Fibroblast of skin of scalp (primary cell): ENCODE measurements at places on chromosomes 1 and 21.

DNA sequence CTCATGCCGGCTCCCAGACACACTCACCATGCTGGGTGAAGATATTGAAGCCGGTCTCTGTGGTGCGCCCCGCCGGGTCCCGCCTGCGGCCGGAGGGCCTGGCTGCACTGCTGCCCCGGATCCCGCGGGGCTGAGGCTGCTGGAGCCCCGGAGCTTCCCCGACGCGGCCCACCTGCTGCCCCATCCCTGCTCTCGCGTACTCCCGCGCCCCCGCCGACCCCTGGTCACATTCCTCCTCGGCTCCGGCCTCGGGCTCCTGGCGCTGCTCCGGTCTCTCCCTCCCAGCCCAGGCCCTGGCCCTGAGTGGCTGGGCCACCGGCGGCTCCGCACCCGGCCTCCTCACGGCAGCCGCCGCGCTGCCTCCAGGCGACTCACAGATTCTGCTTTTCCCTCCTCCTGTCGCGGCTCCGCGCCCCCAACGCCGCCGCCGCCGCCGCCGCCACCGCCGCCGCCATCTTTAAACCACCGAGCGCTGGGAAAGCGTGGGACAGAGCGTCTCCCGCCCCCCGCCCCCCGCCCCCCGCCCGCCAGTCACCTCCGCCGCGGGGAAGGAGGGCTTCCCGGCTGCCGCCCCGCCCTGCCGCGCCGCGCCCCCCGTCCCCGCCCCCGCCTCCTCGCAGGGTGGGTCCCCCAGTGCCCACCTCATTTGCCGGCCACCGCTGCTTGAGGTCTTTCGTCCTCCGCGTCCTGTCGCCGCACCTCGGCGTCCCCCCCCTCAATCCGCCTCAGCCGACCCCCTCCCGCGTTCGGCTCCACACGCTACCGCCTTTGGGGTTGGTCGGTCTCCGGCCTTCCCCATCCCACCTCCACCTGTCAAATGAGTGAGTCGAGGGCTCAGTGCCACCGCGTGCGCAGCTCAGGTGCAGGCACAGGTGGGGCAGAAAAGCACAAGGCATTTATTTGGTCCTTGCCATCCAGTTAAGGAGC lies at the start of gene ABL2:
Gene ABL2 (minus strand): TSS at position 464 of the 927 bp plus-strand sequence. CDS start 280 bp downstream, at position 184.
- DNase-seq, result peak; percentile 51

- peak; percentile 37 for DNase-seq
Observed at GRCh38 chr1:60035921-60036320, 37.6 kb downstream of the C1orf87 start.

GRCh38 chr1:200226268-200226968 lies 183.4 kb downstream of the ZNF281 start:
- DNase-seq, result no peak

GRCh38 chr1:111847466-111847865 lies 91.8 kb downstream of the DDX20 start:
- DNase-seq, result no peak

- no peak for DNase-seq
Observed at GRCh38 chr1:154859786-154860155, 10.3 kb downstream of the KCNN3 start.

DNA sequence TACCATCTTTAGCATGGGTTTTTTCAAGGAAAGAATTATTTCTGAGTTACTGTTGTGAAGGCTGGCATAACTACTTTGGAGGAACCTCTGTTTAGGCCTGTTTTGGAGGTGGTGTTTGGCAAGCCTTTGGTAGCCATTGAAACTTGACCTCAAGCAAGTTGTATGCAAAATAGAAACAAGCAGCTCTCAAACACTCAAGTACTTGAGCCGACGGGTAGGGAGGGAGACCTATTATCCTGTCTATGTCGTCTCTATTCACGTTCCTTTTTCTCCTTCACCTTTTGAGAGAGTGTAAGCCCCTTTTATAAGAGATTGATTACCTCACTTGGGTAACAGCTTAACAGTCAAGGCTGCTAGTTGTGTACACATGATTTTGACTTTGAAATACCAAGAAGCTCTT lies 878.3 kb upstream of the CXADR start:
- no peak for DNase-seq

DNA sequence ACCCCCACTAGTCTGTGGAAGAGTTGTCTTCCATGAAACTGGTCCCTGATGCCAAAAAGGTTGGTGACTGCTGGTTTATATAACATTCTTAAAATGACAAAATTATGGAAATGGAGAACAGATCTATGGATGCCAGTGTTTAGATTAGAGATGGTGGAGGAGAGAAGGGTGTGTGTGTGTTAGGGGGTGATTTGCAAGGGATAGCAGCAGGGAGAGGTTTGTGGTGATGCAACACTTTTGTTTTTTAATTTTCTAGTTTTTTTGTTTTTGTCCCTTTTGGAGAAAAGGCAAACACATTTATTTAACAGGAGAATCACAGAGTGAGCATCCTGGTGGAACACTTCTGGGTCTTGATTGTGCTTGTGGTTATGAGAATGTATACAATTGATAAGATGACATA lies 143.8 kb downstream of the RPS6KC1 start:
- DNase-seq, result no peak

- peak; percentile 31 for DNase-seq
Observed at GRCh38 chr1:96557336-96557735, 164.2 kb upstream of the PTBP2 start.

GRCh38 chr1:237032029-237032428 lies 10.0 kb upstream of the RYR2 start:
- DNase-seq, result peak; percentile 16

DNA sequence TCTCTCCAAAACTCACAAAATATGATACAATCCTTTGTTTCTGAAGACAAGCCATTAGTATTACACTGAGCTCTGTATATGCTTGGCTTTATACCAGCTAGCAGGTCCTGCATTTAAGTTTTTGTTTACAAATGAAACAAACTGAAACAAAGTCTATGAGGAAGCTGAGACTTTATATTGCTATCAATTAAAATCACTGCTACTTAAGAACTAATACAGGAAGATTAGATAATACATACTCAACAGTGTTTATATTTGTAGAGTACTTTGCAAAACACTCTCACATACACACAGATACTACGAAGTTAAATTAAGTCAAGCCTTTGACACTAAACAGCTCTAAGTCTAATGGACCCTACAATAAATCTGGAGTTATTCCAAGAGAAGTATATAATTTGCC lies 247.4 kb downstream of the CRB1 start:
- no peak for DNase-seq

DNA sequence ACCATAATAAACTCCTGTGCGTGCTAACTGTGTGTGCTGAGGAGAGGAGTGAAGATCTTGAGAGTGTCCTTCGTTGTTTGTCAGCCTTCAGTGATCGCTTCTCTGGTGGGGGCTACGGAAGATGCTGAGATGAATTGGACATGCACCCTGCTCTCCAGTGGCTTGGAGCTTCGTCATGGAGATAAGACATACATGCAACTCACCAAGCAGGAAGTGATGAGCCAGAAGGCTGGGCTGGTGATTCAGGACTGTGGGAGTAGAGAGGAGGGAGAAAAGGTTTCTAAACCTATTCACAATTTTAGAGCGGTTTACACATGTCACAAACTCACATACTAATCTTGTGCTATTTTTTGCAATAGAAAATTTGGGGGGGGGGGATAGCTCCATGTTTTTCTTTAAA lies 128.9 kb upstream of the ADAR start:
- DNase-seq, result no peak

DNA sequence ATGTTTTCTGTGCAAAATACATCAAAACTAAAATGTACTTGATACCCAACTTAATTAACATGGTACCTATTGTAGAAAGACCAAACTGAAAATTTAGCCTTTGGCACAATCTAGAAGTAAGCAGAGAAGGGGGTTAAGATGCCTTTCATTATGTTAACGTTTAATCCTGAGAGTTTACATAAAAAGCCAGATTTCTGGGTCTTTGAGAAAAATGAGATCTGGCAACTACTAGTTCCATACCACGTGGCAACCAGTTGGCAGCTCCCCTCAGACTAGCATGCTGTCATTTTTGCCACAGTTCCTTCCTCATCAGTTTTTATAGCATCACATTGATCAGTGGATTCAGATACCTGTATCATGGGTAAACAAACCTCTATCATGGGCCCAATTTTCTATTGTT lies 1.5 kb downstream of the RO60 start:
- peak; percentile 21 for DNase-seq

DNA sequence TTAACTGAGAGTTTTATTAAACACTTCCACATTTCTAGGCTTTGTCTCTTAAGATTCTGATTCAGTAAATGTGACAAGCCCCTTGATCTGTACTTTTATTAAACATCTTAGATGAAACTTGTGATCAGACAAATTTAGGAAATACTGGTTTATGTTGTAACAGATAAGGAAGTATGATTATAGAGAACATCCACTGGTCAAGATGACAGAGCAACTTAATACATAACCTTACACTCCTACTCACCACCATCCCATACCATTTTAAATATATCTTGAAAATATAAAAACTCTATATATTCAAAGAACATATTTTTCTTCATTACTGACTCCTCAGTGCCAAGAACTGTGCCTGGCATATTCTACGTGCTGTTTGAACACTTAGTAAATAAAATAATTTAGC lies 217.5 kb downstream of the LRRC40 start:
- DNase-seq, result no peak

DNA sequence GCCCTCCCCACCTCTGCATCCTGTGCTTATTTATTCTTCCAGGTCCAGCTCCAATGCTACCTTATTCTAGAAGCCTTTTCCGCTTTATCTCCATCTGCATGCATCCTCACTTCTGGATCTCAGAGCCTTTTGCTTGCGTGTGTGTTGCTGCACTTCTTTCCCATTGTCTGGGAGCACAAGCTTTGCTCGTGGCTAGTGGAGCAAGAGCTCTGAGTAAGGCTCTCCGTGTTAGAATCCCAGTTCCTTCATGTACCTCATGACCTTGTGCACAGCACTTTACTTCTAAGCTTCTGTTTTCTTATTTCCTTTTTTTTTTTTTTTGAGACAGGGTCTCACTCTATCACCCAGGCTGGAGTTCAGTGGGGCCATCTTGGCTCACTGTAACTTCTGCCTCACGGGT lies 140.0 kb upstream of the POU3F1 start:
- no peak for DNase-seq

DNA sequence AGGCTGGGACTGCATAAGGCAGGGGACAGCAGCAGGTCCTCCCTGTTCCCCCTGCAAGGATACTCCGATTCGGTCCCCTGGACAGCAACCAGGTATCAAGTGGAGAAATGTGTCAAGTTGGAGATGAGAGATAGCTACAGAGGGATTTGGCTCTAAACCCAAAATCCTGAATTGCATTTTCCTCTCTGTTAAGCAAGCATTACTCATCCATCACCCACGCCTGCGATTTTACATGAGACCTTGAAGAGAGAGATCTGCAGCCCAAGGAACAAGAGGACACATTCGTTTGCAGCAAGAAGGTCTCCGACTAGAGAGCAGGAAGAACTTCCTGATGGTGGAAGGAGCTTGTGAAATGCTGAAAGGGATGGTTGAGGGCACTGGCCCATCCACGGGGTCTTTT lies 21.9 kb downstream of the SYT2 start:
- no peak for DNase-seq

DNA sequence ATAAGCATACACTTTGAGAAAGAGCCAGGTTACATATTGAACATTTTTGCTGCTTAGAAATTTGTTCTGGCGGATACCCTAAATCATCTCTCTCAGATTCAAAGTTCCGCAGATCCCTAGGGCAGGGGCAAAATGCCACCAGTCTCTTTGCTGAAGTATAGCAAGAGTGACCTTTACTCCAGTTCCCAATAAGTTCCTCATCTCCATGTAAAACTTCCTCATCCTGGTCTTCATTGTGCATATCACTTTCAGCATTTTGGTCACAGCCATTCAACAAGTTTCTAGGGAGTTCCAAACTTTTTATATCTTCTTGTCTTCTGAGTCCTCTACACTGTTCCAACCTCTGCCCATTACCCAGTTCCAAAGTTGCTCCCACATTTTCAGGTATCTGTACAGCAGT lies 23.3 kb upstream of the LYPD8 start:
- DNase-seq, result no peak

DNA sequence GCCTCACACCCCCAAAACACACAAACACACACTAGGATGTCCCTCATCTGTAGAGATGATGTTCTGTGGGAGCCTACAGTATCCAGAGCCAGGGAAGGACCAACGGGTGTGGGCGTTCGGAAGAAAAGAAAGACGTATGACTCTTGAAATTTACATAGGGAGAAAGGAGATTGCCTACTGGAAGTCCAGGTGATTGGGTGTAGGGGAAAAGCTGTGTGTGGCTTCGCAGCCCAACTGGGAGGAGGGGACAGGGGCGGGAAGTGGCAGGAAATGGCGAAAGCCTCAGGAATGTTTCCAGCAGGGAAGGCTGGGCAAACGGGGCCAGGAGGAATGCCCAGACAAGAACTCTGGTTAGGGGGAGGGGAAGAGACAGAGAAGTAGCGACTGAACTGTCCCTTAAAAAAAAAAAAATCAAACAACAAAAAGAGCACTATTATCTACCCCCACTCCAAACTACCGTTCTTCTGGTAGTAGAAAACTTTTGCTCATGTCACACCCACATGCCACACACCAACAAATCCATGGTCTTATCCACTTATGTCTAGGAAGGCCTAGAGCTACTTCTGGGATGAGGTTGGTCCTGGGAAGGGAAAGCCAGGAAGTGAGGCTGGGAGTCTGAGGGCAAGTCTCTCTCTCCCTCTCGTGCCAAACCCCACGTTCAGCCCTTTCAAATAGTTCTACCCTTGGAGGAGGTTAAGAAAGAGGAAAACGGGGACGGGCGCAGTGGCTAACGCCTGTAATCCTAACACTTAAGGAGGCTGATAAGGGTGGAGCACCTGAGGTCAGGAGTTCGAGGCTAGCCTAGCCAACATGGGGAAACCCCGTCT lies 1.8 kb upstream of the CKS1B start:
- peak; percentile 98 for DNase-seq

- DNase-seq, result no peak
Observed at GRCh38 chr1:150788946-150789345, 19.1 kb downstream of the CTSK start.

DNA sequence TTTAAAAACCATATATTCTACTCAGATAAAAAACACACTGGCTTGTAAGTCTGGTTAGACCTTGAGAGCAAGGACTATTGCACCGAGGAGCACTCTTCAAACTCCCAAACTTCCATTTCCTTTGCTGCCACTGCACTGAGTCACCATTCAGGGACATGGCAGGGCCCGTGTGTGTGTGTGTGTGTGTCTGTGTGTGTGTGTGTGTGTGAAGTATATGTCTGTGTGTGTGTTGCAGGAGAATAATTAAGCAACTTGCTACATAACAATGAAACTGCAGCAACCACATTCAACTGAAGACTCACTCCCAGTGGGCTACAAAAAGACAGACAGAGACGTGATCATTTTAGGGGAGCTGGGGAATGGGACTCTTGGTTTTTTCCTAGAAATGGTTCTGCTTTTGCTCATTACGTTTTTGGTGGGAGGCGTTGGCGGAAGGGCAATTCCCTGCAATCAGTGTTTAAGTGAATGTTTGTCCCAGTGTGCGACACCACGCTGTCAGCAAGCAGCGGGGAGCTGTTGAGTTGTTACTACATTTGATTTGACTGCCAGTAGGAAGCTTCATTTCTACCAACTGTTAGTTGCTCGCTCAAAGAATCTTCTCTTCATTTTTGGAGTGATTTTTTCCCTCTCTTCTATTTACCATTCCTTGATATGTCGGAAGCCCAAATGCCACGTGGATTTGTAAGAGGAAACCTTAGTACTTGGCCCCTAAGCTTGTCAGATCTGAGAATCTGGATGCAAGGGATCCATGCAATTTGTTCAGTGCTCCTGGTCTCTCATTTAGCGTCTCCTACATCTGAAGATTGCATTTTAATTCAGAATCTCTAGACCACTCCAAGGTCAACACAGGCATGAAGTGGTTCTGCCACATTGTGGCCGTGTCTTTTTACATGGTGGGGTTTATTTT lies 36.1 kb downstream of the ESRRG start:
- peak; percentile 47 for DNase-seq

- DNase-seq, result no peak
Observed at GRCh38 chr1:241895013-241895412, 47.0 kb downstream of the EXO1 start.
